ENCODE measurements at places on chromosomes 16 and 17.

GRCh38 chr16:58658796-58659211 is 25.8 kb downstream of the SLC38A7 start:
- no peak for DNase-seq

DNA sequence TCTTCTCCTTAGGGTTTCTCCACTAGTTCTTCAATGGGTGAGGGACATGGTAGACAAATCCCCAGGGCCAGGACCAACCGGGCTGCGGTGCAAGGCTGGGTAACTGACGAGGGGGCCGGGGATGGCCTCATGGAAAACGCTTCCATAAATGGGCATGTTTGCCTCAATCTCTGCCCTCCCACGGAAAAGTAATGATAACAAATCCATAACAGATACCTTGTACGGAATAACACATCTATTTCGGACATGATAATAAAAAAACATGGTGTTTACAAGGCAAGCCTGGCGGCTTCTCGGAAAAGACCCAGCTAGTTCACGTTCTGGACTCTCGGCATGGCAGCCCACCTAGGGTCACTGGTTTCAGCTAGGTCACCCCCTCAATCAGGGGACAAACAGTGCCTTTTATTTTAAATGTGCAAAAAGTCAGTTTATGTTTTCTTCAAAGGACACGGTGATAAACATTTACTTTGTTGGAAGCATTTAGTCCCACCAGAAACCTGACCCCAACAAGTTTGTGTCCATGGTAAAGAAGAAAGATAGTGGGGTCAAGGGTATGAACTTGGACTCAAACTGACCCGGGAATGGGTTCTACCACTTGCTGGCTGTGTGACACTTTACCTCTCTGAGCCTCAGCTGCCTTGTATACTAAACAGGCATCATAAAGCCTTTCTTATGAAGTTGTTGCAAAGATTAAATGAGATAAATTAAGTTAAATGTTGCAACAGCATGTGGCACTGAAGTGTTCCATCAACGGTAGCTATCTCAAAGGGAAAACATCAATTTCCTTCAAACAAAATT is 1.7 kb downstream of the MYH11 start:
- no peak for DNase-seq

- no peak for DNase-seq
These were observed 174.8 kb downstream of the NTN1 start for GRCh38 chr17:9195961-9196670.

- no peak for DNase-seq
These were observed 466.2 kb downstream of the MAF start for GRCh38 chr16:79134300-79134699.

GRCh38 chr16:87425941-87426340 is 33.8 kb downstream of the MAP1LC3B start:
- DNase-seq: no peak

DNA sequence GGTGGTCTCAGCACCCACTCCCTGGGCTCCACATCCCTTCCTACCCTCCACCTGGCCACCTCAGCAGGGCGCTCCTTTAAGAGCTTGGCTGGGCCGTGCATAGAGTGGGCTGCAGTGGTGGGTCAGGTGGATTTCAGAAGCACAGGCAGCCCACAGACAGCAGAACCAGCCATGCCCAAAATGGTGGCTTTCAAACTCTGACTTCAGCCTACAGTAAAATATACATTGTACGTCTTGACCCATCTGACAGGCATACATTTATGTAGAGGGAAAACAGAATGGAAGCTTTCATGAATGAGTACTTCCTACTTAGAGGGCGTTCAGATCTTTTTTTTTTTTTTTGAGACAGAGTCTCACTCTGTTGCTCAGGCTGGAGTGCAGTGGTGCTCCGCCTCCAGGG is 26.0 kb upstream of the LASP1NB start:
- DNase-seq: no peak

DNA sequence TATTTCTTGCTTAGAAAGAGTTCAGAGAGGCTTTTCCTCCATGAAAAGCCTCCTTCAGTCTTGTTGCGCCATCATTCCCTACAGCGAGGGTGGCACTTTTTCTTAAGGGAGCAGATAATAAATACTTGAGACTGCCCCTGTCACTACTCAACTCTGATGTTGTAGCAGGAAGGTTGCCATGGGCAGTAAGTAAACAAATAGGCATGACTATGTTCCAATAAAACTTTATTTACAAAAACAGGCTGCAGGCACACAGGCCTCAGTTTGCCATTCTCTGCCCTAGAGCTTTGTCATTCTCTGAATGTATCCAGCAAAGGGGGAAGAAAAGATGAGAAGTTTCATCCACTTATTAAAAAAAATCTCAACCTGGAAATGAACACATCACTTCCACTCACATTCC is 60.4 kb downstream of the MYOCD start:
- DNase-seq: no peak

DNA sequence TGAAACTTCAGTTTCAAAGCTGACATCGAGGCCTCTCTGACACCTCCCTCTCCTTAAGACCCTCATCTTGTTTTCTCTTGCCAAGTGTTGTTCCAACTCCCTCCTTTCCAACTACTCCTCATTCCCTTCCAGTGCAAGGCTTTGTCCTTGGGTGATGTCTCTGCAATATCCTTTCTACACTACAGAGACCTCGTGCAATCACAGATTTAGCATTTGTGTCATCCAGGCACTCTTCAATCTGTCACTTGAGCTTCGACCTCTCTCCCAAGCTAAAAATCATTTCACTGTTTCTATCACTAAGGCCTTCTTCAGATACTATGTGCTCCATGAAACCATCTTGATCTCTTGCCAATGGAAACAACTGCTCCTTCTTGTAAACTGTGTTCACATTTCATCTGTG is 31.6 kb downstream of the TEKT3 start:
- no peak for DNase-seq

- DNase-seq: no peak
These were observed at the start of gene GAS7 for GRCh38 chr17:10198509-10199249. Gene GAS7, minus strand, starts transcription at chr17:10198606.

DNA sequence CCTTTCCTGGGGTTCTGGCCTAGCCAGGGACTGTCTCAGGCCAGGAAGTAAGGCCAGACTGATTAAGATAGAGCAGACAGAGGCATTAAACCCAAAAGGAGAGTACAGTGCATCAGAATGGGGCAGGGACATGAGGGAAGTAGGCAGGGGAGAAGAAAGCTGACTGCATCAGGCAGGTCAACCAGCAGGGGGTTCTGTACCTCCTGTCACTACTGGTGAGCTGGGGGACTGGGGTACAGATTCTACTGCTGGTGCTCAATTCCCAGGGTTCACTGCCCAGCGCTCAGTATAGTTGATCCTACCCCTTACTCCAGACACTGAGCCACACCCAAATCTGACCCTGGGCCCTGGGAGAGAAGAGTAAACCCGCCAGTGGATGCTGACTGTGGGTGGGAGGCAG is 12.9 kb upstream of the MTMR4 start:
- no peak for DNase-seq

All from memory B cell (primary cell).